T-helper 9 cell (primary cell): ENCODE measurements at places on chromosomes 7 and 10.

DNA sequence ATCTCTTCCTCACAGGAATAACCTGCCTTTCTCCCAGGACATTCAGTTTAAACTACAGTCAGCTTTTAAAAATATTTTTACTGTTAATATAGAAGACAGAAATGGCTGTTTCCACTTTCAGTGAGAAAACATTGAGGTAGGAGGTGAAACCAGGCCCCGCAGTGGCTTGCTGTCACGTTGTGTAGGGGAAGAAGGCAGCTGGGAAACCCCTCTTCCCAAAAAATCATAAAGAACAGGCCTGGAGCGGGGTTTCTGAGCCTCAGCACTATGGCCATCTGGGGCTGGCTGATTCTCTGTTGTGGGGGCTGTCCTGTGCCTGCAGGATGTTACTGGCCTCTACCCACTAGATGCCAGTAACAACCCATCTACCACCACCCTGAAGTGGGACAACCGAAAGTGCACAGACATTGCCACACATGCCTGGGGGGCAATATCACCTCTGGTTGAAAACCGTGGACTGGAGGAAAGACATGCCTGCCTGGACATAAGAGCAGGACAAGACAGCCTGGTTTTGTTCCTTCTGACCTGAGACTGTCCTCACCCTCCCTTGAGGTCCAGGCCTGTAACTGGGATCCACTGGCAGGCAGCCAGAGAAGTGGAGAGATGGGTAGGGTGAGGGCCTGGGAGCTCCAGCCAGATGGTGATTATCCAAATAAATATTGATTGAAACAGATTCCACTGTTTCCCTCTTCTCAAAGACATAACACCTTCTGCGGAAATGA, 43.9 kb downstream of the KCNH2 start:
- no peak for DNase-seq

DNA sequence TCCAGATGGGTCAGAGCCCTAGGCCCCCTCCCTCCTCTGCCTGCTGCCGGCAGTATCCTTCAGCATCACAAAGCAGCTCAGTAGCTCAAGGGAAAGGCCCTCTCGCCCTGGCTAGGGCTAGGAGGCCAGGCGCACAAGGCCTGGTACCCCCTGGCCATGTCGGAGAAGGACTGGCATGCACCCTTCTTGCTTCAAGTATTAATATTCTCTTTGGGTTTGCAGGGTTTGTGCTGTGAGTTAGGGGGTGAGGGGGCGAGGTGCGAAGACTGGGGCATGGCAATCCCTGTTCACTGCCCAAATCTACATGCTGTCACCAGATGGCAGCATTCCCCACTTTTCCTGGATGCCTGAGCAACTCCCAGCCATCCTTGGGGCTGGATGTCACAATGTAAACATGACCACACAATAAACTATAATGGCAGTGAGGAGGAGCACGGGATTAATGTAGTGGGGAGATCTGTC, 105.2 kb downstream of the NEURL1 start:
- no peak for DNase-seq

GRCh38 chr10:27513451-27514191, 9.5 kb downstream of the RAB18 start:
- DNase-seq, result no peak

GRCh38 chr7:25901658-25902057, 250.3 kb upstream of the NFE2L3 start:
- DNase-seq, result no peak

DNA sequence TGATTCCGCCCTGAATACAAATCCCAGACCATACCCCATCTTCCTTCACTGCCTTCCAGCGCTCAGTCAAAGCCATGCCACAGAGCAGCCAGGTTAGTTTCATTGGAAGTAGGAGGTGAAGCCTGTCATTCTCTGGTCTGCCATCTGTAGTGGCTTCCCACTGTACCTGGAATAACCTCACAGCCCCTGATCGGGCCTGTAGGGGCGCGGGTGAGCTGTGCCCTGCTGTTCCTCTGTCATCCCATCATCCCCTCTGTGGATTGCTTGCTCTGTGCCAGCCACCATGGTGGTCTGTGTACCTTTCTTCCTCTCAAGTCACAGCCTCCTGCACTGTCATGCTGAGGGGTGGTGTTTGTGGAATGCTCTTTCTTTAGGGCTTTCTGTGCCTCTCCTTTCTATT, 155.1 kb downstream of the ZNF22 start:
- no peak for DNase-seq

DNA sequence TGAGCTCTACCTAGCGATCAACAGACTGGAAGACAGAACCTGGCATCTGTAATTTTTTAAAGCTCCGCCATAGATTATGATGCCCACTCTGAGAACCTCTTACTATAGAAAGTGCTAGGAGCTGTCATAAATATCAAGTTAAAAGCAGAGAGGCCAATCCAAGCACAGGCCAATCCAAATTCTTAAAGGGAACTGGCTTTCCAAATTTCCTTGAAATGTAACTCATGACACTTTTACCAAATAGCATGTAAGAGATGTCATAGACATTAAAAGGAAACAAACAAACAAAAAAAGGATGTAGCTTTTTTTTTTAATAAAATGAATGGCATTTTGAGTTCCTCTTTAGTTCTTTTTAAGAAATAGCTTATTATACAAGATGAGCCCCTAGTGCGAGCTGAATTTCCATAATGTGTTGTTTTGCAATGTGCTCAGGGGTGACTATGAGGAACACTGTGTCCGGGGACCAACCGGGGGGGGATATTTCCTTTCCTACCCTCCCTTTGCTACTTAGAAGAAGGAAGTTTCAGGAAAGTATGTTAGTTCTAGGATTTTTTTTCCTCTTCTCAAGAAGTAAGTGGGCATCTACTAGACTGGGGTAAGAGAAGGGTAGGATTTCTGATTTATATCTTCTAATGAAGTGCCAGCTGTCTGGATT, 23.7 kb upstream of the MRC1 start:
- no peak for DNase-seq

DNA sequence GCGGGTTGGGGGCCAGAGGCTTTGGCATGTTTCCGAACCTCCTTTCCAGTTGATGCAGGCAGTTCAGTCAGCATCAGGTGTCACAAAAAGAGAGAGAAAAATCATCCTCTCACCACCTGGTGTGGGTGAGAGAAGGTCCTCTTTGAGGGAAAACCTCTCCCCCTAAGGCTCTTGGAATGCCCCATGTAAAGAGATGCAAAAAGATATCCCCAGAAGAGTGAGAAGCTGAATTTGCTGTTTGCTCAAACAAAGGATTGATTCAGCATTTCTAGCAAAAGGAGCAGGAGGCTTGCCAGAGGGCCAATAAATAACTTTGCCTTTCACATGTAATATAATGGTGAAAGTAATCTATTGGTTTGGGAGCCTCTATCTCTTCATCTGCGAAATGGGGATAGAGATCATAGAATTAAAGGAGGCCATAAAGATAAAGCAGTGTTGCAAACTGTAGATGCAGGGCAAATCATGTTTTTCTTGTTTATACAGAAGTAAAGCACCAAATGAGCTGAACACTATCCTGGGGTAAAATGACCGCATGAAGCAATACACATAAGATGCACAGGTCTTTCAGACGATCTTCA, 425.9 kb downstream of the LRMDA start:
- DNase-seq, result no peak

DNA sequence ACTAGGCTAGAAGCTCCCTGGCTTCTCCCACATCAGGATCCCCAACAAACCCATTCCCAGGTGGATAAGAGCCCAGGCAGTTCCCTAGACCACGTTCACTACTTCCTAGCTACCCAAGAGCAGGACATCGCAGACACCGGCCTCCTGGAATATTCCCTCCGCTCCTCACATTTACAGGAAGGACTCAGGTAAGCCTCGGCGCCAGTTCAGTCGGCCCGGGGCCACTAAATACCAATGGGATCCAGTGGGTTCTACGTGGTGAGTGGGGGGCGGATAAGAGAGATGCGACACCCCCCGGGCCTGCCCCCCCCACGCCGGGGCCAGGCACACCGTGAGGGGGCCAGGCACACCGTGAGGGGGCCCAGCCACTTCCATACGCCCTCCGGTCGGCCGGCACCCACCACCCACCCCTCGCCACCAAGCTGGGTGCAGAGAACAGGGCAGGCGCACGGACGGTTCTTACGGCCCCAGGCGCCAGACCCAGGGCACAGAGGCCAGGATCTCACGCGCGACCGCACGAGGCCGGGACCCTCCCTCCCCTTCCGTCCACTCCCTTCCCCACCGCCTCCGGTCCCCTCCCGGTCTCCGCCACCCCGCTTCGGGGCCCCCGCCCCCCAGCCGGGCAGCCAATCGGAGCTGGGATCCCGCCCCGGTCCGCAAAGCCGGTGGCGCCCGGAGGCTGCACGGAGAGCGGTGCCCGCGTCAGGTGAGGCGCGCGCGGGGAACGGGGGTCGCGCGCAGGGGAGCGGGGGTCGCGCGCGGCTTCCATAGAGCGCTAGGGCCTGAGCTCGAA, at the start of gene BLVRA:
Gene BLVRA, plus strand, starts transcription at position 652 of the 793 bp plus-strand sequence. CDS start 12,479 bp downstream, outside the sequence.
- DNase-seq, result peak; percentile 56

DNA sequence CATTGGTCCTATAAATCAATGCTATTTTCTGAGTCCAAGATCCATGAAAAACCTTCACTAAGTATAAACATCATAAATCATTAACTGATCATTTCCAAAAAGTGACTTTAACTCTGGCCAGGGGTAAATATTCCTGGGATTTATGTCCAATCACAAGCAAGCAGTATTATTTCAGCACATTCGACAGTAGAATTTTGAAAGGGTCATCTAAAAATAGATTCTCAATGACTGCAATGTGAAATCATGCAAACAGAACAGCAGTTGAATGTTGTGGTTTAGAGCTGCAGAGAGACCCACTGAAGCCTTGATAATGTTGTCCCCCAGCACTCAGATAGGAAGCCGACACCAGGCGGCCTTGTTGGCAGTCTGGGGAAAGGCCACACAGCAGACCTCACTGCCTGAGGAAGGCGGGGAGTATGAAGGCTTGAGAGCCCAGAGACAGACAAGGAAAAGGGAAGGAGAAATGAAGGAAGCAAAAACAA, 38.1 kb downstream of the FAM107B start:
- DNase-seq, result no peak

DNA sequence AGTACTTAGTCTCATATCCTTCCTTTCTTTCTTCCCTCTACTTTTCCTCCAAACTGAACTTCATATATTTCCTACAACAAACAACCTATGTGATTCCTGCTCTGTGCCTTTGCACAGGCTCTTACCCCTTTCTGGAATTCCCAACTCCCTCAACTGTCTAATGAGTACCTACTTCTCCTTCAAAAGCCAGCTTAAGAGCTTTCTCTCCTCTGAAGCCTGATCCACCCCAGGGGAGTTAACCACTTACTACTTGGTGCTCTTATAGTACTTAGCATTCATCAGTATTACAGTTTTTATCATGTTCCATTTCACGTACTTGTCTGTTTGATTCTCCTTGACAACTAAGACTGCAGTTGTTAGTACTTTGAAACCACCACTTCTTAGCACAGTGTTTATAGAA, 246.1 kb downstream of the LRRTM3 start:
- DNase-seq, result no peak

DNA sequence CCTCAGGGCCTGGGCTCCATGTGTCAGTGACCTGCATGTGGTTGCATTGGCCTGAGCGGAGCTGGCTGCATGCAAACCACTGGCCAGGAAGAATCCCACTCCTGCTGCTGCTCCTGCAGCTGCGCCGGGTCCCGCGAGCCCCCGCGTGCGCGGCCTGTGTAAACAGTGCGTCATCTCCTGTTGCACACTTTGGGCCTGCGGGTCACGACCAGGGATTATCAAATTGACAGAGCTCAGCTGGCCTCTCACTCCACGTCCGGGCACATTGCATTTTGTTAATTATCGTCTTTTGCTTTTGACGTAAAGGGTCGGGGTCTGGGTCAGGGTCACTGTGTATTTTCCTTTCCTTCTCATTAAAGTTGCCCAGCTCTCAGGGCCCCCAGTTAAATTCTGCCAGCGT, 132.6 kb downstream of the RGS10 start:
- DNase-seq, result no peak

DNA sequence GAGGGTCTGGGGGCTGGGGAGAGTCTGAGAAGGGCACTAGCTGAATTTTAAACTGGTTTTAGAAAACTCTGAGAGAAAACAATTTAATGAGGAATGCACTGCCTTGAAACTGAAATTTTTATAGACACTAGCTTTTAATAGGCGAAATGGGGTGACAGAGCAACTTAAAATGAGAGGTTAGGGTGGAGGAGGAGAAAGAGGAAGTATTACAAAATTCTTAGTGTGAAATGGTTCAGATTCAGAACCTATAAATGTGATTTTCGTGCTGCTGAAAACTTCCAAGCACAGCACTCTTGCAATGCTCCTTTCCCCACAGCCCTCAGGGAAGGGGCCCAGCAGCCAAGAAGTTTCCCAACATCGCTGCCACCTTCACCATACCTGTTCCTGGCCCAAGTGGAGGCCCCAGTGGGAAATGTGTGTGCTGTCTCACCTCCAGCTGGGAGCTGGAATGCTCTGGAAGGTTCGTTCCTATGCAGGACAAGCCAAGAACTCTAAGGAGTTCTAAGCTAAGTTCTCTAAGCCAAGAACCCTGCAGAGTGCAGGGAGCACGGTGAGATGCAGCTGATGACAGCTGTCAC, 60.0 kb downstream of the ATXN7L1 start:
- no peak for DNase-seq

GRCh38 chr10:11677480-11677879, 64.7 kb upstream of the ECHDC3 start:
- no peak for DNase-seq

DNA sequence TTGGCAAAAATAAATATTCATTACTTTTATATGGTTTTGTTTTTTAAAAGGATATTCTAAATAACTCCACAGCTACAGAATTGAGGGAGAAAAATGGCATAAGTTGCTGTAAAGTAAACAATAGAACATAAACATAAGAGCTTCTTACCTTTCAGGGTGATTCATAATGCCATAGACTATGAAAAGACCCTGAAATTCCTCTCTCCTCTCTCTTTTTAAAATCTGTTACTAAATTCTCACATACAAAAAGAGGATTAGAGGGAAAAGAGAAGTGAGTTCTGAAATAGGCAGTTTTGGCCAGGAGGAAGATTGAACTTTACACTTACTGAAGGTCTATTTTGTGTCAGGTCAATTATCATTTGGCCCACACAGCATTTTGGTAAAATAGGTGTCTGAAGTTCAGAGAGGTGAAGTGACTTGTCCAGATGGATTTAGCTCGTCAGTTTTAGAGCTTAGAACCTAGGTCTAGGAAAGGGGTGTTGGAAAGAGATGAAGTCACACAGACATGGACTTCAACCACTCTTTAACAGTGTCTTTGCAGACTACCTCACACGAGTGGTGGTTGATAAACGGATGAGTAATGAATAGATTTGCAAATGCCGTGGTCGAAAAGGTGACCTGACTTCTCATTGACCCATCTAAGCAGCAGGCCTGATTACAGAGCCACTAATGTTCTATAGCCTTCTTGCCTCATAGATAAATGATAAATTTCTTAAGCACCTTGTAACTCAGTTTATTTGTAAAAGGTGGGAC, 190.6 kb upstream of the CCDC6 start:
- no peak for DNase-seq

DNA sequence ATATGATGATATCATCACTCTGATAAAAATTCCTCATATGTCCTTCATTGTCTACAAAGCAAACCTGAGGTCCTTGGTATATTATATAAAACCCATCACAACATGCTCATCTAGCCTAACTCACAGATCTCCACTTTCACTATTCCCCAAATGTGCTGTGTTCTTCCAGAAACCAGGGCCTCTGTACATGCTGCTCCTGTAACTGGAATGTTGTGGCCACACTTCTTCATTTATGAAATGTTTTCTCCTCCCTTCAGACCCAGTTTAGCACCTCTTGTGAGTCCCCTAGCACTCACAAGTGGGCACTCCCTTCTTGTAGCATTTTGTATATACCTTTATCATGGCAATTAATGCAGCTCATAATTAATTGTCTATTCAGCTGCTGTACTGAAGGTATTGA, 61.9 kb downstream of the AASS start:
- DNase-seq, result no peak

- DNase-seq, result no peak
These were observed 1.0 kb upstream of the DENND2A start for GRCh38 chr7:140641524-140642195.
